ENCODE measurements at places on chromosomes 1 and 21.

DNA sequence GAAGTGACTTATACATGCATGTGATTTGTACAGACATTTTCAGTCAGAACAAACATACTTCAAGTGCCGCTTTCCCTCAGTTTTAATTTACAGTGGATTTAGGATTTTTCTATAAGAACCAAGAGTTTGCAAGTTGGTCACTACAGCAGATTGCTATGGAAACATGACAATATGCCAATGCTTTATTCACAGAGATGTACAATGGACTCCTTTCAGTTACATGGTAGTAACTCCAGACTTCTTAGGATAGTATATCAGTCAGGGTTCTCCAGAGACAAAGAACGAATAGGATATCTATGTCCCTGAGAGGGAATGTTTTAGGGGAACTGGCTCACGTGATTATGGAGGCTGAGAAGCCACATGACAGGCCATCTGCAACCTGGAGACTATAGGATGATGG is 27.4 kb downstream of the IFI44 start:
- no peak for DNase-seq

DNA sequence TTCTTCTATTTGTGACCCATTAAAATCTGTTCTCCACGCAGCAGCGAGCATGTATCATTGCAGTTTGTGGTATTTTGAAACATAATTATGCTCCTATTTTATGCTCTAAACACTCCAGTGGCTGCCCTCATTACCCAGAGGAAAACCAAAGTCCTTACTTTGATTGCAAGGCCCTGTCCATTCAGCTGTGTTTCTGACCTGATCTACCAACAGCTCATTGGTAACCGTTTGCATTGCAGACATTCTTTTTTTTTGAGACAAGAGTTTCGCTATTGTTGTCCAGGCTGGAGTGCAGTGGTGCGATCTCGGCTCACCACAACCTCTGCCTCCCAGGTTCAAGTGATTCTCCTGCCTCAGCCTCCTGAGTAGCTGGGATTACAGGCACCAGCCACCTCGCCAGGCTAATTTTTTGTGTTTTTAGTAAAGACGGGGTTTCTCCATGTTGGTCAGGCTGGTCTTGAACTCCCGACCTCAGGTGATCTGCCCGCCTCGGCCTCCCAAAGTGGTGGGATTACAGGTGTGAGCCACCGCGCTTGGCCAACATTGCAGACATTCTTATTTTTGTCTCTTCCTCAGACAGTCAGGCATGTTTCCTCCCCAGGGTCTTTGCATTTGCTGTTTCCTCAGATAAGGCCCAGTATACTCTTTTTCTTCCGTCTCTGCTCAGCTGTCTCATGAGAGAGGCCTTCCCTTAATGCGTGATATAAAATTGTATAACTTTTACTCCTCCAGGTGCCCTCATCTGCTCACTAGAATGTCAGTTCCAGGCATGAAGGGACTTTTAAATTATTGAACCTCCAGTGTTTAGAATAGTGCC is 32.5 kb downstream of the THRAP3 start:
- DNase-seq = no peak

DNA sequence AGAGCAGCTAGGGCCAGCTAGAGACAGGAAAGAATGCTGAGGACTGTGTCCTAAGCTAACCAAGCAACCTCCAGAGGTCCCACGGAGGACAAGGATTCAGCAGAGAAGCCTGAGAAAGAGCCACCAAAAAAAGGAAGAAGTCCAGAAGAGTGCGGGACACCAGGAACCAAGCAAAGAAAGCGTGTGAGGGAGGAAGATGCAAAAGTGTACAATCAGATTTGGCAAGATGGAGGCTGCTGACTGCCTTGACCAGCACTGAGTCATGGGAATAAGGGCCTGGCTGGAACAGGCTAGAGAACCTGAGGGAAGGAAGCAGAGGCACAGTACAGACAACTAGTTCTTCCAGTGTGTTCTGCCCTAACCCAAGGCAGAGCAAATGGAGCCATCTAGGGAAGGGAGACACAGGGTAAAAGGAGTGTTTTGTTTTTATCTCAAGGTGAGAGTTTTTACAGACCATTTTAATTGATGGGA is 18.5 kb downstream of the TP53BP2 start:
- DNase-seq = no peak

GRCh38 chr1:115090540-115090939 is 1.2 kb upstream of the TSPAN2 start:
- no peak for DNase-seq

DNA sequence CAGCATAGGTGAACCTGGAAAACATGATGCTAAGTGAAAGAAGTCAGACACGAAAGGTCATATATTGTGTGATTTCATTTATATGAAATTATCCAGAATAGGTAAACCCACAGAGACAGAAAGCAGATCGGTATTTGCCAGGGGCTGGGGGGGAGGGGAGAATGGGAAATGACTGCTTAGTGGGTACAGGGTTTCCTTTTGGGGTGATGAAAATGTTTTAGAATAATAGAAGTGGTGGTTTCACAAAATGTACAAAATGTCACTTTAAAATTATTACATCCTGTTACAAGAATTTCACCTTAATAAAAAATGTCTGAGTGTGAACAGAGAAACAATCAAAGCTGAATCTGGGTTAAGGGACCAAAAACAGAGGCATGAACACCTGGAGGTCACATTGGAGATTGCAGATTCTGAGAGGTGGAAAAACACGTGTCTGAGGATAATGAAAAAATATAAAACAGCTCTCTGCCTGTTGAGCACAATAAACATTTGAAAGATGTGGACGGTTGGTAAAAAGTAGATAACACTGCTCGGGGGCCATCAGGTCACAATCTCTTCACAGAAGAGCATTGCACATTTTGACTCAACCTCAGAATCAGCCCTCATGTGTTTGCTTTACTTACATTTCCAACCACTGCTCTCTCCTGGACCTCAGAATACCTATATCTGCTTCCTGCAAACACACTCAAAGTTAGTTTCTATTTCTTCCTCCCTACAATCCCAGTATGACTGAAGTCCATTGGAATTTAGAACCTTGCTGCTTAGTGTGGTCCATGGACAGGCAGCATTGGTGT is 3.2 kb downstream of the SLAMF6 start:
- DNase-seq = no peak

DNA sequence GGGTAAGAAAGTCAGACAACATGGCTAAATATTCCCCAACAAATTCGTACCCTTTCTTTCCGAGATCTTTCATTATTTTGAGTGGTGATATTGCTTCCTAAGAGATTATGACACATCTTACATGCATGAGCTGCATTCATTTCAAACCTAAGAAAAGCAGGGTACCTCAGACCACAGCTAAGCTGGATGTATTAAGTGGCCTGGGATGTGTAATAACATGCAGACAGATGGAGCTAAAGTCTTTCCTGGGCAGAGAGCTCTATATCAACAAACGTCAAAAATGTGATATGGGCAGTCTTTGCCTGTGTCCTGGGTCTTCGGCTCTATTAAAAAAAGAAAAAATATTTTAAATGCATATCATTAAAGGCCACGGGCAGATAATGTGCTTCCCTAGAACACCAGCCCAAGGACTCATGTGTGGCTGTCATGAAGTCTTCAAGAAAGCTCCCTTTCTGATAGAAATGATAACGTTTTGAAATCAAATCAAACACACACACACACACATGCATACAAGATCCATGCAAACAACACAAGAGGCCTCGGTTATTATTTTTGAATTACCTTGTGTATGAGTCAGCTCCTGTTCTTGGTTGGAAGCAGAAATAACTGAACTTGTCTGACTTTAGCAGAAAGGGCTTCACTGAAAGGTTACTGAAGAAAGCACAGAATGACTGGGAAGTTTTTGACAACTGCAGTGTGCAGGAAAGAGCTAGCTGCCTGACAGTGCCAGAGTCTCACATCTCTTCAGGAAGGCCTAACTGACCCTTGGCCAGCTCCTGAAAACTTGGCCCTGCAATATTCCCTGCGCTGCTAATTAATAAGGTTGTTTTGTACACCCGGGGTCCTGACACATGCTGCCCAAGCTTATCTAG is 231.2 kb downstream of the DSCAM start:
- DNase-seq = no peak

- no peak for DNase-seq
Measured at GRCh38 chr1:235127203-235127602, 1.4 kb downstream of the TOMM20 start.

- no peak for DNase-seq
Measured at GRCh38 chr1:102546251-102546650, 549.5 kb upstream of the OLFM3 start.

- peak; percentile 15 for DNase-seq
Measured at GRCh38 chr1:116345843-116346242, 27.2 kb upstream of the ATP1A1 start.

DNA sequence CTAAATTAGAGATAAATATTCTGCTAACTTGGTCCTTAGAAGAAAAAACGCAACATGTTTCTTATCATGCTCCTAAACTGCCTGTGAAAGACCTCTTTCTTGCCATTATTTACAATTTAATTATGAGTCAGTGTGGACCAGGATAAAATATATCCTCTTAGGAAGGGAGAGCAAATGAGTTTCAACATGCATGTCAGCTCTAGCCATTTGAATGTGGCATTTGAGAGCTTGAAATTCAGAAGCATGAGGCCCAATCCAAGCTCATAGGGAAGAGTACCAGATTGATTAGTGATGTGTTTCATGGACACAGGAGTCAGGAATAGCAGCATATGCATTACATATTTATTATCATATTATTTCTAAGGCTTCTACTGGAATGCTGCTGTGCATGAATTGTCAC is 39.3 kb downstream of the TBX15 start:
- no peak for DNase-seq

DNA sequence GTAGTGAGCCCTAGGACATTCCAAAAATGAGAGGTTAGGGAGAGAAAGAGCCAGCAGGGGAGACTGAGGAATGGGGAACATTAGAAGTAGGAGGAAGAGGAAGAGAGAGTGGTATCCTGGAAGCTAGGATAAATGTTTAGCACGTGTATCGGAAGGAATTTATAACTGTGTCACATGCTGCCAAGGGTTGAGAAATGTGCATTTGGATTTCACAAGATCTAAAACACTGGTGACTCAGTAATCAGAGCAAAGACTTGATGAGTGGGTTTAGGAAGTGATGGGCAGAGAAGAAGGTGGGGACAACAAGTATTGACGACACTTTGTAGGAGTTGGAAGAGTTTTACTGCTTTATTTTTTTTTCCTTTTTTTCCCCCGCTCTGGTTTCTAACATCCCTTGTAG is 193.9 kb downstream of the FMN2 start:
- DNase-seq = no peak

GRCh38 chr1:200237066-200237465 is 172.8 kb downstream of the ZNF281 start:
- no peak for DNase-seq

- DNase-seq = no peak
Measured at GRCh38 chr1:156245451-156246232, 2.2 kb downstream of the PAQR6 start.

GRCh38 chr1:94434365-94435045 is 16.3 kb downstream of the ABCD3 start:
- DNase-seq = no peak

GRCh38 chr1:246608616-246609376 is 42.5 kb downstream of the CNST start:
- DNase-seq = no peak

- DNase-seq = no peak
Measured at GRCh38 chr1:204438628-204439027, 27.0 kb upstream of the PPP1R15B start.

DNA sequence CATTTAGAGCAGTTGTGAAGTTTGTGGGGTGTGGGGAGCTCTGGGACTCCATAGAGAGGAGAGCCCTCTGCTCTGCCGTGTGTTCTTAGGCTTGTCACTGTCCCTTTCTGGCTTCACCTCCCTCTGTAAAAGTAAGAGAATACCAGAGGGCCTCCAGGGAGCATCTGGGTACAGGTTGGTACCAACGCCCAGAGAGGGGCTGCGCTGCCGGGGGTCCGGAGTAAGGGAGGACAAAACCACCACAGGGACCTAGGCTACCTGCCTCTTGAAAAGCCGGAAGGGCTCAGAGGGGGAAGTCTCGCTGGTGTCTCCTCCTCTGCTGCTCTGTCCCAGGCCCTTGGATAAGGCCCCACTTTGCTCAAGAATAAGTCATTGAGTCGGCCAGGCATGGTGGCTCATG is 3.1 kb upstream of the TINAGL1 start:
- DNase-seq = no peak

DNA sequence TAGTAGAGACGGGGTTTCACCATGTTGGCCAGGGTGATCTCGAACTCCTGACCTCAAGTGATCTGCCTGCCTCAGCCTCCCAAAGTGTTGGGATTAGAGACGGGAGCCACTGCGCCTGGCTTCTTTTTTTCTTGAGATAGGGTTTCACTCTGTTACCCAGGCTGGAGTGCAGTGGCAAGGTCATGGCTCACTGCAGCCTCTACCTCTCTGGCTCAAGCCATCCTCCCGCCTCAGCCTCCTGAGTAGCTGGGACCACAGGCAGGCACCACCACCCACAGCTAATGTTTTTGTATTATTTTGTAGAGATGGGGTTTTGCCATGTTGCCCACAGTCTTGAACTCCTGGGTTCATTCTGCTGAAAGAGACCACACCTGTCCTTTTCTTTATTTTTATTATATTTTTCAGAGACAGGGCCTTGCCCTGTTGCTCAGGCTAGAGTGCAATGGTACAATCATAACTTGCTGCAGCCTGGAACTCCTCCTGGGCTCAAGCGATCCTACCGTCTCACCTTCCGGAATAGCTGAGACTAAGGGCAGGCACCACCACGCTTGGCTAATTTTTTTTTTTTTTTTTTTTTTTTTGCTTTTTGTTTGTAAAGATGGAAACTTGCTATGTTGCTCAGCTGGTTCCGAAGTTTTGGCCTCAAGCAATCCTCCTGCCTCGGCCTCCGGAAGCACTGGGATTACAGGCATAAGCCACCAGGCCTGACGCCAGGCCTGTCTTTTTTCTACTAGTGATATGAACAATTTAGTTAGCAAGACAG is 3.1 kb downstream of the LMNA start:
- no peak for DNase-seq

GRCh38 chr1:119347858-119348257 is 20.7 kb upstream of the HAO2 start:
- no peak for DNase-seq

- no peak for DNase-seq
Measured at GRCh38 chr1:84430546-84430945, 32.3 kb downstream of the DNASE2B start.

DNA sequence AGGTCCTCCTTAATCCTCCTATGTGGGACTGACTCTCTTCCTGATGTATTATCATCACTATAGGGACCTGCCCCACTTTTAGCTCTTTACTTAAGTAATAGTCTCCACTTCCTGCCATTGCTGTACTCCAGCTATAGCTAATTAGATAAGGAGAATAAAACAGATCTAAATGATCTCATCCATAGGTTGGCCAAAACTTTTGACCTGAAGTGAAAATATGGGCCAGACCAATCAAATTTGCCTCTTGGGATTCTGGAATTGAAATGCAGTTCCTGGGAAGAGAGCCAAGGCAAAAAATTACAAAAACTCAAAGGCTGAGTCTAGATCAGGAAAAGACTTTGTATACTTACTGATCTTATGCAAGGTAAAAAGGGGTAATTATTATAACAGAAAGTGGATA is 36.1 kb upstream of the PDE4B start:
- DNase-seq = no peak
